ENCODE measurements at places on chromosomes 3 and 15.

- no peak for DNase-seq
Observed at GRCh38 chr3:26932752-26933151, 310.2 kb downstream of the LRRC3B start.

DNA sequence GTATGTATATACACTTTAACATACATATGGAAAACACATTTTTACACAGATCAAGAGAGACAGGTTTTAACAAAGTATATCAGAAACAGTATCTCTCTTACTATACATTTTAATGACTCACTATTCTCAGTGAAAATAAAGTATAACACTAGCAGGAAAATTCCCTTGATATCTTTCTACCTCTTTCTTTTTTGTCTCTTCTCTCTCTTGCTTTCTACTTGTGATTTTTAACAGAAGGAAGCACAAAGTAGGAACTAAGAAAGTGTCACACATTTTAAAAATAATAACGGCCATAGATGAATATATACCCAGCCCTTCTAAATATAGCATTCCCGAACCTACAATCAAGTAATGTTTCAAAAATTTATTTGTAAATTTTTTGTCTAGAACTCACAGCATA, 4.8 kb downstream of the DENND4A start:
- DNase-seq = no peak

DNA sequence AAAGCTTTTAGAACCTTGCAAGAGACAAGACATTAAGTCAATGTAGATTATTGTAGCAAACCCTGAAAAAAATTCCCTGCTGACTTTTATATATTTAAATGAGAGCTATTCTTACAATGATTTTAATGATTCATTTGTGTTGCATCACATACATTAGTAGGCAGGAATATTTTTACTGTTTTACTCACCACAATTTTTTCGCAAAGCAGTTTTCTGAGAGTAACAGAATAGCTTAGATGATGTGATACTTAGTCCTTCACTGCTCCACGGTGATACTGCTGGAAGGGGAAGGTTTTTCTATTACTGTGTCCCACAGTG, 43.9 kb upstream of the CLRN1 start:
- DNase-seq = no peak

- no peak for DNase-seq
Observed at GRCh38 chr15:43534897-43535296, 17.5 kb downstream of the MAP1A start.

DNA sequence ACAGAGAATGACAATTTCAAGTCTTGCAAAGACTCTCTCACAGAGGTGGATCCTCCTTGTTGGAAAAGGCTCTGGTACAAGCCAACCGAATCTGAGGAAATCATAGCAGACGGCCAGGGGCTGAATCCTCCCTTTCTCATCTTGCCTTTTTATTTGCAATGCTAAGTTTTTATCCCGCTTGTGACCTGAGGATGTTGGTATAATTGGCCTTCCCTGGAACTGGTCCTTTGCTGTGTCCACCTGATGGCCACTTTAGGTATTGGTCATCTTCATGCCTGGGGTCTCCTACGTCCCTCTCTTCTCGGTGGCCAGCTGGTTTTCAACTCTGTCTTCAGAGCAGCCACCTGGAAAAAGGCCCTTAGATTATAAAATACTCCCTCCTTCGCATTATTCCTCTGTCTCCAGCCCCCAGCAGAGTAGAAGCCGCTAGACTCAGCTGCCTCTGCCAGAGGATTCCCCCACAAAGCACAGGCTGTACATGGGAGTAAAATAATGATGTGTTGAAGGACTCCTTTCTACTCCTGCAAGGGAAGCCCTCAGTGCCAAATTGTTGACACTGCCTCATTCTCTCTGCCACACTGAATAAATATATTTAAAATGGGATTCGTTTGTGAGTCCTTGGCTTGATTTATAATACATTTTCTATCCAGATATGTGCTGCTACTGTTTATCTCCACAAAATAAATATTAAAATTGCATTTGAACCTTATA, 208.9 kb upstream of the CFAP20DC start:
- no peak for DNase-seq

All from stimulated activated CD8-positive, alpha-beta memory T cell treated with anti-CD3 and anti-CD28 coated beads, Interleukin-15, amount 100 ng/mL, for 48 hours (primary cell).